Astrocyte of the cerebellum (primary cell): ENCODE measurements at places on chromosomes 2 and 18.

DNA sequence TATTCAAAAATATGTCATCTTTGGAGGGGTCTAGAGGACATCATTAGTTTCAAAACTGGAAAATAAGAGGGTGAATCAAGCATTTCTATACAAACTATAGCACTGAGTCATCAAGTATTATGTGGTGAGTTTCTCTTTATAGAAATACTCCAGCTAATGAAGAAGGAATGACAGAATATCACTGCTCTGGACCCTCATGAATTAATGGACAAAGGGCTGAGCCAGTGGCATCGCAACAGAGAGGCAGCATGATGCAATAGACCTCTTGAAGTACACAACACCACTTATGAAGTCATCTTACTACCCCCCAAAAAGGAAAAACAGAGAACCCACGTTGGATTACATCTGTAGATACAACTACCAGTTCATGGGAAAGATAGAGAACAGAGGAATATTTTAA, 27.4 kb upstream of the EIF2AK3 start:
- DNase-seq: no peak

- peak; percentile 20 for DNase-seq
These were observed 651 bp downstream of the STK17B start for GRCh38 chr2:196170606-196171247.

GRCh38 chr18:11309172-11309571, 159.8 kb upstream of the PIEZO2 start:
- no peak for DNase-seq

DNA sequence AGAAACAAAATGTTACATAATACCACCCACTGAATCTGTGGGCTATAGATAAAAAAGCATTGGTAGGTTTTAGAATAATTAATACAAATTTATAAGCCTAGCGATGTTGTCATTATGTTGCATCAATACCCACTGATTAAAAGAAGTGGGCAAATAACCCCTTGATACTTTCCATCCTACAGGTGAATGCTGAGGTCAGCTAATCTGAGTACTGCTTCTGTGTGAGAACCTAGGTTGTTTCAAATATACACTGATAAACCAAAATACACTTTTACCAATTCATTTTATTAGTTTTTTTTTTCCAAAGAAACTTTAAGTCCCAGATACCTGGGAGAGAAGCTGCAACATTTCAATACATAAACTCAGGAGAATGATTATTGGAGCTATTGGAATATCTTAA, 948.6 kb downstream of the LRP1B start:
- no peak for DNase-seq

DNA sequence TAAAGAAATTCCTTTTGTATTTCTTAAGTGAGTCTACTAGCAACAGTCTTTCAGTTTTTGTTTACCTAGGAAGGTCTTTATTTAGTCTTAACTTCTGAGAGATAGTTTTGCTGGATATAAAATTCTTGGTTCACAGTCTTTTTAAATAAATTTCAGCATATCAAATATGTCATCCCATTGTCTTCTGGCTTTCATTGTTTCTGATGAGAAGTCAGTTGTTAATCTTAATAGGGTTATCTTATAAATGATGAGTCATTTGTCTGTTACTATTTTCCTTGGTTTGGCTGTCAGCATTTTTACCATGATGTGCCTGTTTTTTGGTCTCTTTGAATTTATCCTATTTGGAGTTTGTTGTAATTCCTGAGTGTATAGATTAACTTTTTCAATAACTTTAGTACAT, 129.3 kb downstream of the FAM210A start:
- DNase-seq: no peak

- no peak for DNase-seq
These were observed 28.0 kb downstream of the CNGA3 start for GRCh38 chr2:98374286-98374685.

GRCh38 chr2:190697421-190697820, 48.5 kb downstream of the NAB1 start:
- no peak for DNase-seq

DNA sequence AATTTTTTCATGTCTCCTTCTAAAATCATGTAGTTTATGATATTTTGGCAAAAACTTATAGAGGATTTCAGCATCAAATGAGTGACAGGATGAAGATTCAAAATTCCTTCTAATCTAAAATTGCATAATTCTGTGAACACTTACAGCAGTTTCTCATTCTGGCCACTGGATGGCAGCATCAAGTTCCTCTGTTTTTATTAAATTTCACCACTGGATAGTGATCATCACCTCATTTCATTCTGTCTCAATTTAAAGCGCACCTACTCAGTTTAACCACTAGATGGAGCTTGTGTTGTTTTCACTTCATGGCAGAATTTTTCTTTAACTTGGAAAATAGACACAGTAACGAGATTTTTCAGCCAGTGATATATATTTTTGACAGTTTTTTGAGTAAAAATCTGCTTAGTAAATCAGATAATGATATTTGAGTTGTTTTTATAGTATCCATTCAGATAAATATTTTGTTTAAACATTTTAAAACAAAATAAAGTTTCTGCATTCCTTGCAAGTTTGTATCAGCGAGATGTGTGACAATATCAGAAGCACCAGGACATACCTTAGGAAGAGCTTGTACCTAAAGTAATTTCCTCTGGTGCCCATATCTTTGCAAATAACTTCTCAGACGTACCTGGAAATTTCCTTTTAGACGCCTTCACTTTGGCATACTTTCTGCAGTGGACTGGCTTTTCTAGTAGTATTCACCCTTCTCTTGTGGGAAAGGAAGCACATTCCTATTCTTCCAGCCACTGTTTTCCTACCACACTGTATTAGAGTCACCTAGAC, 94.7 kb upstream of the ARHGAP15 start:
- peak; percentile 67 for DNase-seq

- peak; percentile 70 for DNase-seq
These were observed at the start of gene CCDC178 for GRCh38 chr18:33440060-33441043. CCDC178 (minus strand) TSS chr18:33440721; CDS start chr18:33412088, 28,633 bp downstream.

- DNase-seq: no peak
These were observed 29.7 kb downstream of the NAB1 start for GRCh38 chr2:190678444-190679162.

GRCh38 chr2:127566576-127566975, 31.1 kb downstream of the MYO7B start:
- DNase-seq: no peak

GRCh38 chr2:146847846-146848245, 997.0 kb upstream of the ACVR2A start:
- DNase-seq: no peak

DNA sequence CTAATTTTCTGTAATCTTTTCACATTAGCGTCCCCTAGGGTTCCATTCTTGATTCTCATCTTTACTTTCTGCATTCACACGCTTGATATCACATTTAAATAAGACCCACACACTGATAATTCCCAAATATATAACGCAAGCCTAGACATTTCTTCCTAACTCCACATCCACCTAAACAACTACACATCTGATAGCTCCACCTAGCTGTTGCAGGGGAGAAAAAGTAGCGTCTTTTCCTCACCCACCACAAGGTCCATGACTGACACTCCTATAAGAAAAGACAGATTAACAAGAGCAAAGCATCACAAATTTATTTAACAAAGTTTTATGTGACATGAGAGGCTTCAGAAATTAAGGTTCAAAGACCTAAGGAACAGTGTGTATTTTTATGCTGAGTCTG, 862.2 kb upstream of the DDX18 start:
- DNase-seq: no peak

DNA sequence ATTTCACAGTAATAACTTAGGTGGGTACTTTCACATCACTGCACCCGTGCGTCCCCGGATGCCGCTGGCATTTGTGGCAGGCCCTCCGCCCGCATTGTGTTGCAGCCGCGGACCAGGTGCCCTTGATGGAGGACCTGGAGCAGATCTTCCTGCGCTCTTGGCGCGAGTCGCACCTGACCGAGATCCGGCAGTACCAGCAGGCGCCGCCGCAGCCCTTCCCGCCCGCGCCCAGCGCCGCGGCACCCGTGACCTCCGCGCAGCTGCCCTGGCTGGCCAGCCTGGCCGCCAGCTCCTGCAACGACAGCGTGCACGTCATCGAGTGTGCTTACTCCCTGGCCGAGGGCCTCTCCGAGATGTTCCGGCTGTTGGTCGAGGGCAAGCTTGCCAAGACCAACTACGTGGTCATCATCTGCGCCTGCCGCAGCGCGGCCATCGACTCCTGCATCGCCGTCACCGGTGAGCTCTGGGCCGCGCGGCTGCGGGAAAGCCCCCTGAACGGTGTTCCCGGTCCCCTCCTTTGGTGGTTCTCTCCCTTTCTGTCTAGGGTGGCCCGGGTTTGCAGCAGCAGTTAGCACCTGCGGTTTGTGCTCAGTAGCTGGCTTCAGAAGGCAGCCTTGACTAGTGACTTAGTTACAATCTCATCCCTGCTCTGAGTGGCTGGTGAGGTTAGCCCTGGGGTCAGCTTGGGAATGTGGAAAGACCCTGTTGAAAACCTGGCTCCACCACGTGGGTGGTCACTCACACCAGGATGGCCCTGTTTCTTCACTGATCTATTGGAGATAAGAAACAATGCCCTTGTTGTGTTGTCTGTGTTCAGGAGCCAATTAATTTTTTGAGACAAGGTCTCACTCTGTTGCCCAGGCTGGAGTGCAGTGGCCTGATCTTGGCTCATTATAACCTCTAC, 59.1 kb downstream of the GREB1 start:
- no peak for DNase-seq

GRCh38 chr2:6310256-6311215, 555.2 kb downstream of the CMPK2 start:
- DNase-seq: no peak
